ENCODE measurements at places on chromosomes 13 and 19.
A peak's percentile ranks its signal among the peaks of the same experiment; 100 is the strongest.

- no peak for DNase-seq
Observed at GRCh38 chr13:94249512-94249911, 230.0 kb downstream of the DCT start.

GRCh38 chr13:40236566-40237168 lies 429.8 kb downstream of the FOXO1 start:
- no peak for DNase-seq

- DNase-seq: no peak
Observed at GRCh38 chr19:7247155-7247554, 47.1 kb downstream of the INSR start.

DNA sequence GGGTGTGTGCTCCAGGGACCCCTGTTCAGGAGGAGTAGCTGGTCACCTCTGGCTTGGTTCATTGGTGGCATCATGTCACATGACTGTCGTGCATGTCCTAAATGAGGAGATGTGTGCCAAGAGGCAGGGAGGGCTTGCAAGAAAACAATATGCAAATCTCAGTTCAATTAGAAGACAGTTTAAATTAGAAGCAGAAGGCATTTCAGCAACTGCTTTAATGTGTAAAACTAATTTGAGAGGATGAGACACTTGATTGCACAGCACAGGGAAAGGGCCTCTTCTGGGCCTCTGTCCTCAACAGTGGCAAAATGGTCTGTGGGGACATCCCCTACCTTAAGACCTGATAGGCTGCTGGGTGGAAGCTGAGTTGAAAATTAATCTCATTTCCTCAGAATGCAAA lies 54.6 kb downstream of the SPATA13 start:
- DNase-seq: no peak

DNA sequence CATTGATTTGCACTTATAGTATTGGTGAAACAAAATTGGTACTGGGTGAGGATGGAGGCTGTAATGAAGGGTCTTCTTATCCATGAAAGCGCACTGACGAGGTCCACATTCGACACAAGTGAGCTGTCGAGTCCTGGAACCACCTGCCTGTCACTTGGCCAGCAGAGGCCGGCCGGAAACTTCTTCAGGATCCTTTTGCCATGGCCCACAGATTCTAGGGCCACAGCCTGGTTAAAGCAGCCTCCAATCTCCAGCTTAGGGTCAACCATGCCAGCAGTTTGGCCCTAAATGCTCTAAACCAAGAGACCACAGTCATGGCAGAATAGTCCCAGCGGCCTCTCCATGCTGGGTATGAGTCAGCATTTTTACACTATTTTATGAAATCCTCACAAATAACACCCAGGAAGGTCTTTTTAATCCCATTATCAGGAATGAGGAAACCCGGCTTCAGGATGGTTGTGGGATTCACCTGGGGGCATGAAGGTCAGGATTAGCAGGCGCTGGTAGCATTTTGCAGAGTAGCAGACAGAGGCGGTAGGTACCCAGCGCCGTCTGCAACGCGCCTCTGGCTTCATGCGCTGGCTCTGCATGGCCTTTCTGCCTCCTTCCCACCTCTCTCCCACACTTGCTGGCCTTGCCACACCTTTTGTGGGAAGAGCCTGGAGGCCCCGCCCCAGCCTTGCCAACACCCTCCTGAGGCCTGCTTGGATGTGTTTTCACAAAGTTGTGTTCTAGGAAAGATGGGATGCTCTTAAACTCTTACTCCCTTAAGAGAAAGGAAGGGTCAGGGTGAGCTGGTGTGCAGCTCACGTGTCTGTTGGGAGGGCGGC lies 15.2 kb downstream of the GAS6 start:
- DNase-seq: no peak

GRCh38 chr13:97856304-97856675 lies 97.2 kb upstream of the IPO5 start:
- DNase-seq: no peak

DNA sequence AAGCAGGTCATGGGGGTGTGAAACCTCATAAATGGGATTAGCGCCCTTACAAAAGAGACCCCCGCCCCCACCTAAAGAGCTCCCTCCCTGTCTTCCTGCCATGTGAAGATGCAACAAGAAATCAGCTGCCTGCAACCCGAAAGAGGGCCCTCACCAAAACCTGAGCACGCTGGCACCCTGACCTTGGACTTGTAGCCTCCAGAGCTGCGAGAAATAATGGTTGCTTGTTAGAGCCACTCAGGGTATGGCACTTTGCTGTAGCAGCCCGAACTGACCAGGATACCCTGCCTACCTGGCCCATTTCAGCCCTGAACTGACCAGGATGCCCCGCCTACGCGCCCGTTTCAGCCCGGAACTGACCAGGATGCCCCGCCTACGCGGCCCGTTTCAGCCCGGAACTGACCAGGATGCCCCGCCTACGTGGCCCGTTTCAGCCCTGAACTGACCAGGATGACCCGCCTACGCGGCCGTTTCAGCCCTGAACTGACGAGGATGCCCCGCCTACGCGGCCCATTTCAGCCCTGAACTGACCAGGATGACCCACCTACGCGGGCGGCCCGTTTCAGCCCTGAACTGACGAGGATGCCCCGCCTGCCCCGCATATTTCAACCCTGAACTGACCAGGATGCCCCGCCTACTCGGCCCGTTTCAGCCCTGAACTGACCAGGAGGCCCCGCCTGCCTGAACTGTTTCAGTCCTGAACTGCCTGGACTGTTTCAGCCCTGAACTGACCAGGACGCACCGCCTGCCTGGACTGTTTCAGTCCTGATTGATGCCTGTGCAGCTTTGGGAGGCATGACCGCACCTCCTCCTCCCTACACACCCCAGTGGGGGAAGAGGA lies 120.0 kb downstream of the UQCRFS1 start:
- DNase-seq: no peak

GRCh38 chr13:94483970-94484369 lies 4.5 kb upstream of the DCT start:
- DNase-seq: no peak

DNA sequence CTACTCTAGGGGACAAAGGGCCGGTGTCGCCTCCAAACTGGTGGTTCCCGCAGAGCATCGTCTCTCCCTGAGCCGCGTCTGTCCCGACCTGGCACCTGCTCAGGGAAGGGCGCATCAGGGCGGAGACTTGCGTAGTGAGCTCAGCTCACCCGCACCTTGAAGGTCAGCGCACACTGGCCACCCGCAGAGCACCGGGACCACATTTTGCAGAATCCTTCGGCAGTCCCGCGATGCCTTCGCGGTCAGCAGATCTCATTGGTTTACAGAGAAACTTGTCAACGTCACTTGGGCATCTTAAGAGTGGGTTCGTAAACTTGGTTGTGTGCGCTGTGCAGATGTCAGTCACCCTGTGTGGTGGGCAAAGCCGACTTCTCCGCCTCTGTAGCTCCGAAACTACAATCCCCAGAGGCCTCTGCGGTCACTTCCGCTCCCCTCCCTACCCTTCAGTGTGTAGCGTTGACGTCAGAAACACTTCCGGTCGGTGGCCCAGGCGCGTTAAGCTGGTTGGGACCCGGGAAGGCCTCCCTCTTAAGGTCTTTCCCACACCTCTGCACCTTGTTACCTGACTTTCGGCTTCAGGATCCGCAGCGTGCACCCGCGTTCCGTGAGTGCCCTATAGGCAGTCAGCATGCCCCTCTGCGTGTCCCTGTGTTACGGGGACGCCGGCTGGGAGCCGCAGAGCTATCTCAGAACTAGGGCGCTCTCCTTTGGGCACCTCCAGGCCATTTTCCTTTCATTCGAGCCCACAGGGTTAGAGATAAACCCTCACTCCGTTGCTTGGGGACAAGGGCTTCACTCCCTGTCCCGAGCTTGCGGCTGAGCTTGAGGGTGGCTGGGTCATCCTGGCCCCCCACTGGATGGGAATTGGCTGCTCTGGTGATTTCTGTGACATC lies 36.5 kb upstream of the ZNF527 start:
- DNase-seq: peak; percentile 77

- no peak for DNase-seq
Observed at GRCh38 chr19:40962460-40962961, 28.6 kb upstream of the CYP2B6 start.

- DNase-seq: no peak
Observed at GRCh38 chr13:28147495-28147894, 9.2 kb downstream of the PAN3 start.

- DNase-seq: no peak
Observed at GRCh38 chr13:83498481-83499190, 383.6 kb downstream of the SLITRK1 start.

DNA sequence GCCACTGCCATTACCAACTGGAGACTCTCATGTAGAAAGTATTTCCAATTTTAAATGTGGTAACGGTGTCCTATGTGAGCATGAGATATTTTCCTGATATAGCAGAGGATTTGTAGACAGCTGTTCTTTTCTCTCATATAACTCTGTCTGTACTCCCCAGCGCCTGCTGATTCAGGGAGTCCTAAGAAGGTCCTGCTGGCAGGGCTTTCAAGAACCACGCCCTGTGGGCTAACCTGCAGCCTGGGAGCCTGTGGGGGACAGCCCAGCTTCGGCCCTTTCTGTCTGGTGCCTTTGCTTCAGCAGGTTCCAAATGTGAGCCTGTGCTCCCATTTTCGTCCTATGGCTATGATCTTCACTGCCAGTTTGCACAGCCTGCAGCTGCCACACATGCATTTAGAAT lies 316.8 kb downstream of the ATP8A2 start:
- DNase-seq: no peak

DNA sequence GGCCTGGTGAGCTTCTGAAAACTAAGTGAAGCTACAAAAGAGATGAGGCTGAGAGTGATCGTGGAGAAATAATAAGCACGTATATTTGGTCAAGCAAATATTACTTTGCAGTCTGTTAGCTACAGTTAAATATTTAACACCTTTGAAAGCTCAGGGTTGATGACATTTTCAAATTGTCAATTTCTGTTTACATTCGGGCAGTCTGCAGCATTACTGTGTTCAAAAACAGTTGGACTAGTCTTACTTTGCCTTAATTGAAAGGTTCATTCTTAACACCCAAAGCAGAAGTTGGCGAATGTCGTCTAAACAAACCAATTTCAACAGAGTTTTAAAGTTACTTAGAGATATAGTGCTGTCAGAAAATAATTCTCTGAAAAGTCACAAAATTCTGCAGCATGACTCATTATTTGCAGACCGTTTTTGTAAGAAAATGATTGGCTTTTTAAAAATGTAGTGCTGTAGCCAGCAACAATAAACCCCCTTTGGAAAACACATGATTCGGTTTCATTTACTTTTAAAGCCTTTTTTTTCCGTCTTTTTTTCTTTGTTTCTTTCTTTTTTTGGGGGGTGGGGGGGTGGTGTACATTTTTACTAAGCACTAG lies 549.0 kb downstream of the GPC6 start:
- DNase-seq: no peak
